CD4-positive, alpha-beta T cell treated with Interleukin-4 for 4 hours (primary cell): ENCODE measurements at places on chromosomes 16 and 17.

DNA sequence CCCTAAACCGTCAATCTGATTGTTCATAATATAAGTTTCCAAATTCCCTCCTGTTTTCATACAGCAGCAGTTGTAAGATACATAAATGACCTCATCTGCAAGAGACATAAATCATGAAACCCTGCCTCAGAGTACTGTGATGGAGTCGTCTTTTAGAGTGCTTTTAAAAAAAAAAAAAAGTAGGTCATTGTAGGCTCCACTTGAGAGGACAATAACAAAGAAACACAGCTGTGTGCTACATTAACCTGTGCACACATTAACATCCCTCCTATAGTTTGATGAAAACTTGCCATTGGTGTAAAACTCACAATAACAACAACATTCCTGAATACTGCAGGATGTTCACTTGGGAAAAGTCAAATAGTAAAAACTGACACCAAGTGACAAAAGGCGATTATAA lies 56.5 kb downstream of the XPO6 start:
- no peak for DNase-seq

GRCh38 chr17:42313773-42314566 lies 25.7 kb downstream of the STAT5A start:
- DNase-seq = peak; percentile 49

DNA sequence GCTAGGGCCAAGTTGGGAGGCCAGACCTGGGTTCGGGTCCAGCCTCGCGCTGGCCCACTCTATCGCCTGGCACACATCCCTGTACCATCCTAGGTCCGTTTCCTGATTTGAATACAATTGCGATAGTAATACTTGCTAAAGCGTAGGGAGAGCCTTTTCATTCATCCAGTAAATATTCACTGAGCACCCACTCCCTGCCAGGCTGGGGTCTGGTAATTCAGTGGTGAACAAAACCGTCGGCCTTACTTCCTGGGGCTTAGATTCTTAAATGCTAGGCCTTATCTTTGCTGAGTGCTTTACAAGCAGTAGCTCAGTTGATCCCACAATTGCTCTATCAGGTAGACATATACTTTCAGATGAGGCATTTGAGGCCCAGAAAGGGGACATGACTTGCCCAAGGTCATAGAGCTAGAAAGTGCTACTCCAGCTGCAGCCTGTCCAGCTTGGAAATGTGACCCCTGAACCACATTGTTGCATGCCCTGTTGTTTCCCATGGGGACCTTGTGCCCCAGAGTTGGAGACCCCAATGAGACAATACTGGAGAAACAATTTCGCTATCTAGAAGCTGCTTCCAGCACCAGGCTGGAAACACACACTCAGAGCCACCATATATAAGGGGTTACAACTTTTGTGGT lies 691 bp downstream of the USB1 start:
- no peak for DNase-seq

DNA sequence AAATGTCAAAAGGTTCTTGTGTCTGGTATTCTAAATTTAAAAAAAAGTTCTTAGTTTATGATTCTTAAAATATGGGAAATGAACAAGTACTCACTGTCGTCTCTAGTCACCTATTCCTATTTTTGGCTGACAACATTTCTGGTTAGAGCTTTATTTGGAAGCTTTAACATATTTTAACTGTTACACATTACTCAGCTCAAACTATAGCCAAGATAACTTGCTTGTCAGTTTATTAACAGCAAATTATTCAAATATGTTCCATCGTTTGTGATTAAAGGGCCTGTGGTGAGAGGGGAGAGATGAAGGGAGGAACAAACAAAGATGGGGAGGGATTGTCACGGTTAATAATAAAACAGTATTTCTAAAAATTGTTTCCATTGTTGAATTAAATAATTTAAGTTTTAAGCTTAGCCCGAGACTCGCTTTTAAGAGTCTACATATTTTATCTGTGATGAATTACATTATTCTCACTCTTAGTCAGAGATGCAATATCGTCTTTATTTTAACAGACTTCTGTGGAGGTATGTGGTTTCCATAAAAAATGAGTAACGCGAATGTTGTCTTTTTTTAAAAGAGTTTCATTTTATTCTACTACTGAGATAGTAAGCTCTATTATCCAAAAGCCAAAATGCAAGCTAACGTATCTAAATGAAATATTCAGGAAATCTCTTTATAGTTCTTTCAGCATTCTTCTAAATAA lies 321.9 kb upstream of the PMFBP1 start:
- DNase-seq = no peak

DNA sequence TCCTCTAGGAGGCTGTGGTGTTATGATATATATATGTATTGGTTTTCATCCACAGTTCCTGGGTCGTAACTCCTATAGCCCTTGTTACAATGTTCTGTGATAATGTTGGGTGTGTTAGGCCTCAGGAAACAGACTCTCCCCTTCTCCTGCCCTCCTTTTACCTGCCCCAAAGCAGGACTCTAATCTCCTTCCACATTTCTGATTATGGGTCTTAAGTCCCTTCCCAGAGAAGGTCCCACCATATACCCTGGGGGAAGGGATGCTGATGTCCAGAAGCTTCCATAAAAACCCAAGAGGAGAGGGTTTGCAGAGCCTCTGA lies 450 bp upstream of the C1QBP start:
- DNase-seq = no peak

GRCh38 chr16:19883966-19884485 lies 622 bp downstream of the GPRC5B start:
- no peak for DNase-seq

DNA sequence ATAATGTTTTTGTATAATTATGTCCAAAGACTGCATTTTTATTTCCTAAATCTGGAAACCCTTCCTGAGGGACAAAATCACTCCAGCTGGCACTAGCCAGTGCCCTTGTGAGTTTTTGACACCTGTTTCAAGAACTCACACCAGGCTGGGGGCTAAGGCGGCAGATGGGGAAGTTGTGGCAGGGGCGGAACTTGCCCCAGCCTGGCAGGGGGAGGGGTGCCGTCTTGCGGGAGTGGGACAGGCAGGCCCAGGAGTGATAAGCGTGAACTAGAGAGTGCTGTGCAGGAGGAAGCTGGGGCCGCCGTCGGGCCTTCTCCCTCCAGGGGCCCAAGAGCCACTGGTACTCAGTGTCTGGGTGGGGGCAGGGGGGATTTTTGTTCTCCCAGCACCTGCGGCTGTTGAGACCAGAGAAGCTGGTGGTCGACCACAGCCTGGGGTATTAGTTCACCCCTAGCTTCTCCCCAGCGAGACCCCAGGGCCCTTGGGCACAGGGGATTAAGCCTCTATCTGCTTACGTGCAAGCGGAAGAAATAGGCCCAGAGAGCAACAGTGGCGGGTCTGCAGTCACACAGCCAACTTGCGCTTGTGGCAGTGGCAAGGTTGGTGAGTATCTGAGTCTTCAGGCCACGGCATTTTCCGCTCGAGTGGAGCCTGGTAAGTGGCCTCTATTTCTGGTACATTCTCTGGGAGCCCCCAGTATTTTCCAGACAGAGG lies 40.2 kb upstream of the PLCG2 start:
- no peak for DNase-seq

DNA sequence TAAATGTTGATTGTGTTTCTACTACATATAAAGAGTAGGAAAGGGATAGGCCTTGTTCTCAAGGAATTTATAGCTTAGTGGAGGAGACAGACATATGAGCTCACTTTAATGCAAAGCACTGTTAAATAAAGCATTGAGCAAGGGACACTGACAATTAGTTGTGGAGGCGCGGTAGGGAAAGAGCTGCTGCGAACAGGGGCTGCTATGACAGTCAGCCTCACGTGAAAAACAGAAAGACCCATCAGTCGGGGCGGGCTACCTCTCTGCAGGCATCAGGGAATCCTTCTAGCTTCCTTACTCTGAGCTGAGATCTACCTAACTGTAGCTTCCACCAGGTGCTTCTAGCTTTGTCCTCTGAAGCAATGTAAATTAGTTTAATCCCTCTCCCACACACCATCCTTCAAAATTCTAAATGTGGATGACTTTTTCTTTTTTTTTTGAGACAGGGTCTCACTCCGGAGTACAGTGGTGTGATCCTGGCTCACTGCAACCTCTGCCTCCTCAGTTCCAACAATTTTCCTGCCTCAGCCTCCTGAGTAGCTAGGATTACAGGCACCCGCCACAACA lies 129.9 kb upstream of the ZFHX3 start:
- no peak for DNase-seq

DNA sequence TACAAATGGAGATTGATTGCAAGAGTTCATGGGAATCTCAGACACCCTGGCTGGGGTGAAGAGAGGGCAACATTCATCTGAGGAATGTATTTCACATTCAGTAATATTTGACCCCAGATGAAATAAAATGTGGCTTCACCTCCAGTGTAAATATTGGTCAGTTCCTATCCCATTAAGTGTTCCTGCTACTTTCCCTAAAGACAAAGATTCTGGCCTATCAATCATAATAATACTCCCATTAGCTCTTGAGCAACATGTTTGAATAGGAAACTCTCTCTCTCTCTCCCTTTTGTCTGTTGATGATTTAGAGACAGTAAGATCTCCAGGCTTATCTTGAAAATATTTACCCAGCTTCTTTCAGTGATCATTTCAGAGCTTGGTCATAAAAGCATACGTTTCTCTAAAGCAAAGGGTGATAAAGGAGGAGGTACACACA lies 70.1 kb downstream of the KCNJ2 start:
- no peak for DNase-seq

GRCh38 chr16:87803385-87803784 lies 37.6 kb upstream of the KLHDC4 start:
- DNase-seq = no peak

- no peak for DNase-seq
These were observed 65.6 kb upstream of the HS3ST4 start for GRCh38 chr16:25626172-25626571.

- DNase-seq = peak; percentile 59
These were observed 235.3 kb downstream of the SEC14L1 start for GRCh38 chr17:77375917-77376651.

- no peak for DNase-seq
These were observed 7.5 kb upstream of the ITGB3 start for GRCh38 chr17:47246120-47246519.

- DNase-seq = no peak
These were observed 7.4 kb upstream of the PMFBP1 start for GRCh38 chr16:72179204-72179970.

- no peak for DNase-seq
These were observed 475.2 kb upstream of the WSB1 start for GRCh38 chr17:26818736-26819135.

DNA sequence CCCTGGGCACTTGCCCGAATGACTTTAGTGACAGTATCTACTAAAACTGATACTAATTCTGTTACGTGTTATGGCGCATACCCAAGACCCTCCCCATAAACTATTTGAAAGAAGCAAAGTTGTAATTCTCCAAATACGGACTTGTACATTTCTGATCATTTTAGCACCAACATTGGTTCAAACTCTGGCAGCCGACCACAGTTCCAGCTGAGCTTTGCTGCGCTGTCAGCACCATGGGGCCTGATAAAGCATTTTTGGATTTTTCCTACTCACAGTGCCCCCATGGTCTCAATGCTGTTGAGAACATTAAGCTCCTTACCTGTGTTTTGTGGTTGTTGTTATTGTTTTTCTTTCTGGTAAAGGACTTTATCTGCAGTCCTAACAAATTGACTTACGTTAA lies 460.7 kb downstream of the MAF start:
- DNase-seq = no peak

DNA sequence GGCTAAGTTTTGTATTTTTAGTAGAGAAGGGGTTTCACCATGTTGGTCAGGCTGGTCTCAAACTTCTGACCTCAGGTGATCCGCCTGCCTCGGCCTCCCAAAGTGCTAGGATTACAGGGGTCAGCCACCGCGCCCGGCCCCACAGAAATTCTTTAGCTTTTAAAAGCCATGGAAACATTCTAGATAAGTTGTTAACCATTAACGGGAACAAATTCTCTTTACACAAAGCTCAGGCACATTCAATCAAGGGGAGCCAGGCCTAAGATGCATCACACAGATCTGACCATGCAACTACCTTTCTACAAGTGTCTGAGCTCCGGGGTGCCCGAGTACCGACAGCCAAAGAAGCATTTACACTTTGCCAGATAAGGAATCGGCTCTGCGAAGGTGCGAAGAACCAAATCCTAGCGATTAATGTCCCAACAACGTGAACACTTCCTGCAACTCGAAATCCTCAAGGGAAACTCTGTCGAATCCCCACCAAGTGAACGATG lies 1.0 kb downstream of the EMC8 start:
- DNase-seq = no peak

DNA sequence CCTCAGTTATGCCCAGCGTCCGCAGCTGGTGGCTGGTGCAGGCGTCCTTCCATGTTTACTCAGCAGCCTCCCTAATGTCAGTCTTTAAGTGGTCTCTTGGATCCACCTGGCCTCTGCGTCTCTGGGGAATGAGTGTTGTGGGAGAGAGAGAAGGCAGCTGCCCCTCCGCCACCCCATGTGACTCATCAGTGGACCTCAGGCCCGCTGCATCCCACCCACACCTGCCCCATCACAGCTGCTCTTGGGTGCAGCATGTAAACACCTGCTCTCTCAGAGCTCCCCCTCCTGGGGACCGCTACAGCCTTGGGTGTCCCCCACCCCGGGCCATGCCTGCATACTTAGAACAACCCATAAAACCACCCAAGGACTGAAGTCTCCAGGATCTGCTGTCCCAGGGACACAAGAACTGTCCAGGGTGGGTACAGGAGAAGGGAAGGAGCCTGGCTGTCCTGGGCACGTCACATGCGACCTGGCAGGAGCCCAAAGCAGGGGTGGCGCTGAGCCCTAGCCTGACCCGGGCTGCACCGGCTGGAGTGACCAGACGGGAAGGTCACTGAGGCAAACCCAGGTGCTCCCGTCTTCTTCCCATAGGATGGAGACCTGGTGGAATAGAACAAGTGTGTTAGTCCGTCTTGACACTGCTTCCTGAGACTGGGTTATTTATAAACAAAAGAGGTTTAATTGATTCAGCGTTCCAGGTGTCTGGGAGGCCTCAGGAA lies 4.2 kb downstream of the C16orf90 start:
- no peak for DNase-seq

GRCh38 chr17:80518392-80518791 lies 26.2 kb upstream of the RPTOR start:
- DNase-seq = no peak

DNA sequence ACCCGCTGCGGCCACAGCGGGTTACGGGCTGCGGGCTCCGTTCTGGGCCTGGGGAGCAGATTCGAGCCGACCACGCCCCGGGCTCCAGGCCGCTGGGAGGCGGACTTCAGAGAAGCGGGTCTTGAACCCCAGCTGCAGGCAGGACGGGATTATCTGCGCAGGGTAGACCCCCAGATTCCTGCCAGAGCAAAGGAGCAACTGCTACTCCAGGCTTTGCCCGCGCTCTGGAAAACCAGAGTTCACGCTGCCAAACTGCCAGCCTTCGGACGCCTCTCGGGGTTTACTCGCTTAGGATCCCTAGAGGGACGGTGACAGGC lies 301 bp upstream of the ULK2 start:
- DNase-seq = no peak

- no peak for DNase-seq
These were observed 1.1 kb downstream of the PARN start for GRCh38 chr16:14628806-14629611.

GRCh38 chr16:81815429-81815766 lies 36.3 kb downstream of the PLCG2 start:
- DNase-seq = no peak

- DNase-seq = peak; percentile 22
These were observed 516 bp downstream of the CPNE2 start for GRCh38 chr16:57092786-57093411.

- DNase-seq = no peak
These were observed 26.7 kb downstream of the SAP30BP start for GRCh38 chr17:75693500-75694481.
